ENCODE measurements at places on chromosomes 11 and 22.

GRCh38 chr11:65329478-65329877, 4.2 kb upstream of the DPF2 start:
- DNase-seq, result no peak

DNA sequence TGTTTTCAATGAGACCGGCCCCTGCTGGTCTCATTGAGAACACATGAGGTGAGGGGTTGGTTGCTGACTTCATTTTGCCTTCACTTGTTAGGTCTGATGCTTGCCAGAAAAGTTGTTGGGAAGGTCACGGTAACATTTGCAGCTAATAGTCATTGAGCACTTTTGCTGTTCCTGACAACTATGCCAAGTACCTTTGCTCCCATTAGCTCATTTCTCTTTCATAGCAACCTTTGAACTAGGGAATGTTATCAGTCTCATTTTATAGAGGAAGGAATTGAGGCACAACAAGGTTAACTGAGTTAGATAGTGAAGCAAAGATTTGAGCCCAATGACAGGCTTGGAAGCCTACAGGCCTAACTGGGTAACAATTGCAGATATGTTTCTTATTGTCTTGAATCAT, 195.4 kb upstream of the LARGE1 start:
- DNase-seq, result no peak

- DNase-seq, result no peak
Observed at GRCh38 chr22:46593996-46594946, 25.9 kb upstream of the GRAMD4 start.

DNA sequence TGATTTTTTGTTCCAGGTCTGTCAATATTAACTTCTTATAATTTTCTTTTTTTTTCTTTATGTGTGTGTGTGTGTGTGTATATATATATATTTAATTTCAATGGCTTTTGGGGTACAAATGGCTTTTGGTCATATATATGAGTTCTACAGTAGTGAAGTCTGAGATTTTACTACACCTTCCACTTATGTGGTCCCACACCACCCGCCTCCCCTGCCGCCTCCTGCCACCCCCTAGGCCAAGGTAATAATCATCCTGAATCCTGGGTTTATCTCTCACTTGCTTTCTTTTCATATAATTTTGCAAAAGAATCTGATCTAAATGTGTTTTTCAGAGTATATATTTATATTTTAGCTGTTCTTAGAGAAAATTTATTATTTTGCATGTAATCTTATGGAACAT, 11.1 kb downstream of the NEAT1 start:
- DNase-seq, result no peak

DNA sequence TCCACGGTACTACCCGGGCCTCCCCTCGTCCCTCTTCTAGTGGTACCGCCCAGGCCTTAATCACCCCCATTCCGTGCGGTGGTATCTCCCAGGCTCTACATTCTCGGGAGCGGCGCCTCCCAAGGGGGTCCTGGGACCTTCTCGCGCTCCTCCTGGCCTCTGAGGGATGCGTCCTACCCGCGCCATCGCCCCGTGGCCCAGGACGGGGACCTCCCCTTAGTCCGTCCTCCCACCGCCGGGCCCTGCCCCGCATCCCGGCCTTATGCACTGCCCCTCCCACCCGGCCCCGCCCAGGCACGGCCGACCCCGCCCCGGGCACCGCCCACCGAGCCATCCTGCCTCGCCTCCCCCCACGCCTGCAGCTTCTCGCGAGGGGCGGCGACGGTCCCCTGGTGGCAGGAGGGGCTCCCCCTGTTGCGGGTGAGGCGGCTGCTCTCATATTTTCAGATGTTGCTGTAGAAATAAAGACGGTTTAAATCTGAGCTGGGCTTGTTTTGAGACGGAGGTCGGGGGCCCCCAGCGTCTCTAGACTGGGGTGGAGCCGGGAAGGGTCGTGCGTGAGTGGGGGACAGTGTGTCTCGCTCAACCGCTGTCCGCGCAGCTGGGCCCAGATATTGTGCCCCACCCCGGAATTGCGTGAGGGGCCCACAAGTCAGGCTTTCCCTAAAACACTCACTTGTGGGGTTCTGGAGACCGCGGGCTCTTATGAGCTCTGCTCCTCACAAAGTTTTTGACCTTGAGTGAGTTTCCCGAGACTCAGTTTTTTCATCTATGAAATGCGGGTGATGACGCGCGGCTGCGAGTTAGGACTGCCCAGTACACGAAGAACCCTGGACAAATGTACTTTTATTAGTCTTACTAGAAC, 828 bp upstream of the RAB1B start:
- peak; percentile 75 for DNase-seq

All from brain microvascular endothelial cell (primary cell).